ENCODE measurements at places on chromosomes 13 and 19.

DNA sequence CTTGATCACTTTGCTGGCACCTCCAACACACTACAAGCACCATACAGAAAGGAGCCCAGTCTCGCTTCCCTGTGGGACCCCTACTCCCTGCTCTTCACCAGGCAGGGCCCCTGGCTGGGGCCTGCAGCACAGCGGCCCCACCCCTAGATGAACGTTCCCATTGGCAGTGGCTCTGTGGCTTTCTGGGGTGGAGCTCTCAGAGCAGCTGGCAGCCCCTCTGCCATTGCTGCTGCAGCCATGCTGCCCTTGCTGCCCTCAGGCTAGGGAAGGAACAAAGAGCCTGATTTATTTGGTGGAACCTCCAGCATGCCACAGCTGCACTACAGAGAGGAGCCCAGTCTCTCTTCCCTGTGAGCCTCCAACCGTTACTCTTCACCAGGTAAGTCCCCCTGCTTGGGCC lies 5.8 kb downstream of the SIGLEC6 start:
- no peak for DNase-seq

DNA sequence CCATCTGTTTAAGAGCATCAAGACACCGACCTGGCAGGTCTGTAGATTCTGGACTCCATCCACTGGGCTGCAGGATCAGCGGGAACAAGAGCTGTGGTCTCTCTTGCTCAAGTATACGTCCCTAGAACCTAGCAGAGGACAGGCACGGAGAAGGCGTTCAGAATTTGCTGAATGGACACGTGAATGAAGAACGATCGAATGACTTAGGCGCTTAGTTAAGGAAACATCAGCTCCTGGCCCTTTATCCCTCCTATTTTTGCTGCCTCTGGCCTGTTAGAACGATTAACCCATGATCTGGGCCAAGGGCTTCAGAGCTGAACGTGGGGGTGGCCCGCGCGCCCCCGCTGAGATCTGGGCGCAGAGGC lies 953 bp downstream of the DZIP1 start:
- no peak for DNase-seq

DNA sequence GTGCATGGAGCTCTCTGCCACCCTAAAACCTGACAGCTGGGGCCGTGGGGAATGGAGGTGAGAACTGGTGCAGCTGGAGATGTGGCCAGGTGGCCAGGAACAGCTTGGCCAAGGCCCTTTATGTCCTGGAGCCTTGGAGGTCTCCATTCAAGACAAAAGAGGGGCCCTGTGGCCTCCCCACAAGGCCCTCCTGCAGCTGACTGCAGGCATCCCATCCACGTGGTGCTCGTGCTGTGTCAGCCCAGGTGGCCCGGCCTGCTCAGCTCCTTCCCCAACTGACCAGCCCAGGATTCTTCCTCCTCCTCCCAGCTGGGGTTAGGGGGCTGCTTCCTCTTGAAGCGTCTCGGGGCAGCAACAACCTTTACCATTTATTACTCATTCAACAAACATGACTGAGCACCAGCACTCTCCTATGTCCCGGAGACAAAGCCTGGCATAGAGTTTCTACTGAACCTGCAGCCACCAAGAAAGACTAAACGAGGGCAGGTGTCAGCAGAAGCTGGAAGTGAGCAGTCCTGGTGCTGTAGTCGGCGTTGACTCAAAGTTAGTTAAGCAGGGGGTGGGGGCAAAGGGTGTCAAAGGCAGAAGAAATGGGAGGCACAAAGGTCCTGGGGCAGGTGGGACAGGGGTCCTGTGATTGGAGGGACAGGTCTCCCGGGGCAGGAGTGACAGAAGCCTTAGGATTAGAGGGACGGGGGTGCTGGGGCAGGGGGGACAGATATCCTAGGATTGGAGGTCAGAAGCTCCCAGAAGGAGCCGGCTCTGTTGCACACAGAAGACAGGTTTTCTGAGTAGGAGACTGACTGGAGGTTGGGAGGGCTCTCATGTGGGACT lies 23.3 kb upstream of the C13orf46 start:
- DNase-seq = no peak

GRCh38 chr13:100673376-100673712 lies 1.3 kb downstream of the TMTC4 start:
- no peak for DNase-seq

GRCh38 chr19:13017306-13018034 lies 22.2 kb downstream of the NFIX start:
- DNase-seq = no peak

DNA sequence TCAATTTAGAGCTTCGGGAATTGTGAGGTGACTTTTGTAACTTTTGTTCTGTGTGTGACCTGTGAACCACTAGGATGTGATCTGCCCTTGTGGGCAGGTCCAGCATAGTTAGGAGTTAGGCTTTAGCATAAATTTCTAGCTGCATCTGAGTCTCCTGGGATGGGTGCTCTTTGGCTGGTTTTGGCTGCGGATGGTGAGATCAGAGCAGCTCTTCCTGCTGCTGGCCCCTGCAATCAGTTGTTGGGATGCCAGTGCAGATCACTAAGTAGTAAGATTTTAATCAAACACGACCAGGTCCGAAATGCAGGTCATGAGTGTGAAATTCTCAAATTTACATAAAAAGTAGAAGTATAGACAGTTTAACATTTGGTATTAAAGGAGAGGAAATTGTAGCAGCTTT lies 8.5 kb downstream of the CEBPG start:
- DNase-seq = no peak

- peak; percentile 84 for DNase-seq
Measured at GRCh38 chr19:7680606-7681339, at the start of gene TRAPPC5. TSS of gene TRAPPC5 (plus strand) at chr19:7680833. CDS start at chr19:7682254, 1,421 bp downstream.

DNA sequence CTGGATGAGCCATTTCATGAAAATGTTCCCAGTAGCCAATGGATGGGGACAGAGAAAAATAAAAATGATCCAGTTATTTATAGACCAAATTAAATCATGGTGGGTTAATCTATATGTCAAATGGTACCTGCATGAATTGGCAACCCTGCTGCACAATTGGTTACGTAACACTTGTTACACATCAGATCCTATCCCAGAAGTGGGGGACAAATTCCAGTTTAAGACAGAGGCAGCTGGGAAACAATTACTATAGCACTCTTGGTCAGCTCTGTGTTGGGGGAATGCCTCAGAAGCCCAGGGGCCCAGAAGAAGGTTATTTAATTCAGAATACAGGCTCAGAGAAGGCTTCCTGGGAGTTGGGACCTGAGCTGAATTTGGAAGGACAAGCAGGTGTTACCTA lies 81.1 kb upstream of the FLT1 start:
- DNase-seq = no peak

GRCh38 chr13:48506092-48506701 lies 26.7 kb downstream of the RCBTB2 start:
- no peak for DNase-seq

DNA sequence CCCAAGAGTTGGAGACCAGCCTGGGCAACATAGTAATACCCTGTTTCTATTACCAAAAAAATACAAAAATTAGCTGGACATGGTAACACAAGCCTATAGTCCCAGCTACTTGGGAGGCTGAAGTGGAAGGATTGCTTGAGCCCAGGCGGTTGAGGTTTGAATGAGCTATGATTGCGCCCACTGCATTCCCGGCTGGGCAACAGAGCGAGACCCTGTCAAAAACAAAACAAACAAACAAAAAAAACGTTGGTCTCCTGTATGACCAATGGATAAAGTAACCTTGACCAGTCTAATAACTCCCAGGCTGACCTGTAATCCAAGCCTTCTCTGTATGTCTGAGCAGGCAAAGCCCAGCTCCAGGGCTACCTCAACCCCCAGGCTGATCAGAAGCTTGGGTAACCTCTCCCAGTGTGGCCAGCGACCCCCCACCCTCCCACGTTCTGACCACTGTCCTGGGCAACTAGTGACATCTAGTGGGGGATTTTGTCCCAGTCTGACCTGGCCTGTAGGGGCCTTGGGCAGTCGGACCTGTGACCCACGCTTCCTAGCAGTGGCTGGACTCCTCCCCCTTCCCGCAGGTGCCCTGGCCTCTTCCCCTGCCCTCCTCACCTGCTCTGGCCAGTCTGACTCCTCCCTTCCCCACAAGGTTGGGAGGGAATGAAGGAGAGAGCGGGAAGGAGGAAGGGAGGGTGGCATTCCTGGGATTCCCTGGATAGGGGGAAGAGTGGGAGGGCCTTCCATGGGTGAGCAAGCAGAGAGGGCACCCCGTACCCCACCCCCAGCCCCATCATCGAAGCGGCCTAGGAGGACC lies 1.0 kb upstream of the BCAM start:
- no peak for DNase-seq

DNA sequence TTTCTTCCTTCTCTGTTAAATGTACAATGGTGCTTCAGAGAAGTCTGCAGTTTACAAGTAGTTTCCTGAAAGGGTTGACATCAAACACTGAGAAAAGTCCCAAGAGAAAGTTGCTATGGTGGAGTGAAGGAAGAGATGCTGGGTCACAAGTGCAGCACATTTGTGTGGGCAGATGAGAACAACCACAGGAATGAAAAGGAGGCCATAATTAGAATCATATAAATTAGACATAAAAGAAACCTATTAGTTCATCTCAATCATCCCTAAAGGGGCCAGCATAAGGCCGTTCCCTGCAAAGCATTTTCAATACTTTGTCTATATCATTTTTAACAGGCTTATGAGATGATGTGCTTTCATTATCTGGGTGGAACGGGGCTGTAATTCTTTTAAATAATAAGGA lies 359.2 kb downstream of the IRS2 start:
- no peak for DNase-seq

DNA sequence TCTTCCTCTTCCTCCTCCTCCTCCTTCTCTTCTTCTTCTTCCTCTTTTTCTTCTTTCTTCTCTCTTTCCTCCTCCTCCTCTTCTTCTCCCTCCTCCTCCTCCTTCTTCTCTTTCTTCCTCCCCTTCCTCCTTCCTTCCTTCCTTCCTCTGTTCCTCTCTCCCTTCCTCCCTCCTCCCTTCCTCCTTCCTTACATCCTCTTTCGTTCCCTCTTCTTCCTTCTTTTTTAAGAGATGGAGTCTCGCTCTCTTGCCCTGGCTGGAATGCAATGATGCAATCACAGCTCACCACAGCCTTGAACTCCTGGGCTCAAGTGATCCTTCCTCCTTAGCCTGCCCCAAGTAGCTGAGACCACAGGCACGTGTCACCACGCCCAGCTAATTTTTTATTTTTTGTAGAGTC lies 13.2 kb downstream of the EHD2 start:
- DNase-seq = no peak

DNA sequence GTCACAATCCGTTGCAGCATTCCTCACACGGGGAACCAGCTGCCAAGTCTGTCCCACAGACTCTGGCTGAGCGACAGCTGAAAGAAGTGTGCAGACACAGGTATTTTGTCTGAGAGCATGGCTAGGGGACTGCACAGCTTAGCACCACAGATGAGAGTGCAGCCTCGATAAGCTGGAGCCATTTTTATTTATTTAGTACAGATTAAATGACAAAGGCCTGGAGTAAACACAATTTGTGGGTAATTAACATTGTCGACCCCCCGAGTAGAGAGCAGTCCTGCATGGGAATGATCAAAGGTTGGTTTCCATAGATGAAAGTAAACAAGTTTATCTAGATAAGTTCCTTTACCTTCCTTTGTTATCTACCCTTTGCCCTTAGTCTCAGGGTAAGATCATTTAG lies 836.2 kb downstream of the DACH1 start:
- no peak for DNase-seq

DNA sequence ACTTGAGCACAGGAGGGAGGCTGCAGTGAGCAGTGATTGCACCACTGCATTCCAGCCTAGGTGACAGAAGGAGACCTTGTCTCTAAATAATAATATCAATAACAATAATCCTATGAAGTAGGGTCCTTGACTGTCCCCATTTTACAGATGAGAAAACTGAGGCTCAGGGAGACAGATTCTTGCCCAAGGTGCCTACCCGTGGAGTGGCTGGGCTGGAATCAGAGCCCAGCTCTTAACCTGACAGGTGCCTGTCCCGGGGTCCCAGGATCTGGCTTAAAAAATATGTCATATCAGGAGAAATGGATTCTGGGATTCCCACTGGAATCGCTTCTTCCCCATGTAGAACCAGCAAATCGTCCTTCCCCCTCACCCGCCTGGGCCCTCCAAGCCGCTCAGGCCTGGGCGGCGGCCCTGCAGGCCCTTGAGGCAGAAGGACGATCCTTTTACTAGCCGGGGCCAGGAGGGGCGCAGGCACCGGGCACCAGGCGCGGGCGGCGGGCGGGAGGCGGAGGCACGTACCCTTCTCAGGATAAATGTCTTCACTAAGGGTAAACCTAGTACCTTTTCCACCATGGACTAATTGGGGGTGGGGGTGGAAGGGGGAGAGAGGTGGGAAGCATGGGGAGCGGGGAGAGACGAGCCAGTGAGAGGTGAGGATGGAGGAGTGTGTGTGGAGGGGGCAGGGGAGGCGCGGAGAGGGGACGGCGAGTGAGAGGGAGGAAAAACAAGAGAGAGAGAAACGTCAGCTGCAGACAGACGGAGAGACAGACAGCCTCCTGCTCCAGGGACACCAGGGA lies 60.6 kb downstream of the COLGALT1 start:
- DNase-seq = no peak

GRCh38 chr19:8334458-8335342 lies 8.4 kb downstream of the KANK3 start:
- DNase-seq = no peak

DNA sequence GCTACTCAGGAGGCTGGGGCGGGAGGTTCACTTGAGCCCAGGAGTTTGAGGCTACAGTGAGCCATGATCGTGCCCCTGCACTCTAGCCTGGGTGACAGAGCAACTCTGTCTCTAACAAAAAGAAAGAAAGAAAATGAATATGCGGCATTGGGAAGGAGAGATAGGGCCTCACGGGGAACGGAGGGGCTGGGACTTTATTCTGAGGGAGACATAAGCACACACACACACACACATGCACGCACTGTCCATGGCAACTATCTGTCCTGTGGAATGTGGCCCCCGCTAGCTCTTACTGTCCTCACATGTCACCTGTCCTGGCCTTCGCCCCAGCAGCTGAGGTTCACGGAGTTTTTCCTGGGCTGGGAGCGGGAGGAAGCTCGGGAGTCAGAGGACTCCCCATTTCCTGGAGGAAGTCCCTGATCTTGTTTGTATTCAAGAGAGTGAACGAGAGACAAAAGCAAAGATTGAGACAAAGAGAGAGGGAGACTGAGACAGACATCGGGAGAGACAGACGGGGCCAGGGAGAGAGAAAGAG lies 654 bp downstream of the STAP2 start:
- no peak for DNase-seq

- no peak for DNase-seq
Measured at GRCh38 chr19:55696301-55697068, 21.5 kb downstream of the EPN1 start.

DNA sequence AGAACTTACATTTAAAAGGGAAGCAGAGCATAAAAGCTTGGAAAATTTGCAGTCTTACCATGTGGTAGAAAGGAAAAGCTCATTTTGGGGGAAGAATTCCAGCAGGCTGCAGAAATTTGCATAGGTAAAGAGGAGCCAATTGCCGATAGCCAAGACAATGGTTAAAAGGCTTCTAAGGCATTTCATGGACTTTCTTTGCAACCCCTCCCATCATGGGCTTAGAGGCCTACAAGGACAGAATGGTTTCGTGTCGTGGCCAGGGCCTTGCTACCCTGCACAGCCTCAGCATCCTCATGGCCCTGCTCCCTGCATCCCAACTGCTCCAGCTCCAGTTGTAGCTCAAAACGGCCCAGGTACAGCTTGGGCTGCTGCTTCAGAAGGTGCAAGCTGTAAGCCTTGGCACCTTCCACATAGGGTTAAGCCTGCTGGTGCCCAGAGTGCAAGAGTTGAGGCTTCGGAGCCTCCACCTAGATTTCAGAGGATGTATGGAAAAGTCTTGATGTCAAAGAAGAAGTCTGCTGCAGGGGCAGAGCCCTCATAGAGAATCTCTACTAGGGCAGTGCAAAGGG lies 420.3 kb downstream of the PCDH17 start:
- no peak for DNase-seq
